ENCODE measurements at places on chromosomes 6 and 20.
A peak's percentile ranks its signal among the peaks of the same experiment; 100 is the strongest.

DNA sequence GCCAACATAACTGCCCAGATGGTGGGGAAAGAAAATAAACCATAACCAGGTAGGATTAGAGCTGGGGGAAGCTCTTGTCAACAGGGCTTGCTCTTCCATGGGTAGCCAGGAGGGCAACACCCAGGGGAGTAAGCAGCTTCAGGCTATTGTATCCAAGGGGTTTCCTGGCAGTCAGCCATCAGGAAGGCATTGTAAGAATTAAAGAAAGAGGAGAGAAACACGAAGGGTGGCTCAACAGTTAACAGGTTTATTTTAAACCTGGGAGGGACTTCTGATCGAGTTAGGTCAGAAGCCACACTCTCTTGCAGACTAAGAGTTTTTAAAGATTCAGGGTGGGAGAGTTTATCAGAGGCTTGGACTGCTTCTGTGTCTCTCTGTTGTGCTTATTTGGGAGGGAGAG is 114.2 kb downstream of the QRSL1 start:
- peak; percentile 6 for DNase-seq

DNA sequence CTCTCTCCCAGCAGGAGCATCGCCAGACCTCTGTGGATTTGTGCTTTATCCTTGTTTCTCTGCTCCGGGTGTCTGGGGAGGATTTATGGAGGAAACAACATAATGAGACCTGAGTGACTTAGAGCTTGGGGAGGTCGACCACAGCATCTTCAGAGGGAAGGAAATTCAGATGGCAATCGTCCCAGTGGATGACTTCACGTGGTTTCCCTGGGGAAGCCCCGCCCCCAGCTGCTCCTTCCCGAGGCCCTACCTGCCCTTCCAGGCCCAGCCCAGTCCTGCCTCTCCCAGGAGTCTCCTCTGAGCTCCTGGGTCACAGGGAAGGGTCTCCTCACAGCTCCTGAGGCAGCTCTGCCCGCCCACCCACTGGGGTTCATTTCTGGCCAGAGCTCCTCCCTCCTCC is 430.3 kb upstream of the SULF2 start:
- DNase-seq, result no peak

DNA sequence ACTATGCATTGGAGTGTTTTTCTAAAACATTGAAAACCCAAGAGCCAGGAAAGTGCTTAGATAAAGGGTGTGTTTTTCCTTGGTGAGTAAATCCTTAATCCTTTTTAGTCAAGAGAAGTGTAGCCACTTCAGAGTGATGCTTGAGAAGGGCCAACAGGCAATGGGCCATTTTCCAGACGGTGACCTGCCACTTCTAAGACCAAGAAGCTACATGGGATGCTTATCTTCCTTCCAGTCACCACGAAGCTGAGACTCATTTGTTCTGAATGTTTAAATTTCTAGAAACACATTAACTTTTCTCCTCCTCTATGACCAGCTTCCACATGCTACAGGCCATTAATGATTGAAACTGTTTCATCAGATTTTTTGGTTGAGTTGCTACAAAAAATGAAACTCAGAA is 34.4 kb upstream of the NHSL1 start:
- no peak for DNase-seq

DNA sequence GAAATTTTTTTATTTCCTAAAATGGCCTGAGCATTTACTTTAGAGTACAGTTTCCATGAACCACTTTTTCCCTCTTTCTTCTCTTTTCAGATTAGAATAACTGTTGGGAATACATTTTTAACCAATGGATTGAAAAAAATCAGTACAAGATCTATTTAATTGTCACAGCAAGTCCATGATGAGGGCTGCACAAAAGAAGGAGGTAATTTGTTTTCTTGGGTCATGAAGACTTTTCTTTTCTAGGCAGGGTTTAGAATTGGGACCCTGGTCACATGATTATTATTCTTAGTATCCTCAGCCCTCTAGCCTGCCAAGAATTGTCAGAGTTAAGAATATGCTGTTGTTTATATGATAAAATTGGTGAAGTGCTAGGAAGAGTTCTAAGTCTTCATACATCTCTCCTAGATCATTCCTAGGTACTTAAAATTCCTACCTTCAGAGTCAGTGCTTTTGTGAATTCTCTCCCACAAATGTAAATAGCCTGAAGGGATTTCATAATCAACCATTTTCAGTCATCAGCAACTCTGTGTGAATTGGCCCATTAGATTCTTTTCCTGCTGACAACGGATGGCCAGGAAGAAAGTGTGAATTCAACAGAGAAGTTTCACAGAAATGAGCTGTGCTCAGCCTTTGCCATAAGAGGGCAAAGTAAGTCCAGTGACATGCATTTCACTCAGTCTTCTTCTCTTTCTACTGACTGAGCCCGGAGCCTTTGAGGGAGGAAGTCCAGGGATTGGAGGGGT is 32.4 kb upstream of the TPBG start:
- peak; percentile 34 for DNase-seq

DNA sequence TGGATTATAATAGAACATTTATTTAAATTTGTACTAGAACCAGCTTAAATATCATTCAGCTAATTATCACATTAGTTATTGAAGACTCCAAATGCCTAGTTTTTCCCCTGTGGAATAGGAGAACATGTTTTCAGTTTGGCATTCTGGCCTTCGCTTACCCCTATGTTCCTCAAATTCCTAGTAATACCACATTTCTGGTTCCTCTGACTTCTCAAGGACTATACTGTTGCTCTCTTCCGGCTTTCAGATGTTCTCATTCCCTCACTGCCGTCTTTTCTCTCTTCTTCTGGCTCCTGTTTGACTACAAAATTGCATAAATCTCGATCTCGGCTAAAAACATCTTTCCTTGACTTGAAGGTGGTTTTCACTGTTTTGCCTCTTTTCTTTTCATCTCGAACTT is 71.8 kb upstream of the KHDRBS2 start:
- no peak for DNase-seq

DNA sequence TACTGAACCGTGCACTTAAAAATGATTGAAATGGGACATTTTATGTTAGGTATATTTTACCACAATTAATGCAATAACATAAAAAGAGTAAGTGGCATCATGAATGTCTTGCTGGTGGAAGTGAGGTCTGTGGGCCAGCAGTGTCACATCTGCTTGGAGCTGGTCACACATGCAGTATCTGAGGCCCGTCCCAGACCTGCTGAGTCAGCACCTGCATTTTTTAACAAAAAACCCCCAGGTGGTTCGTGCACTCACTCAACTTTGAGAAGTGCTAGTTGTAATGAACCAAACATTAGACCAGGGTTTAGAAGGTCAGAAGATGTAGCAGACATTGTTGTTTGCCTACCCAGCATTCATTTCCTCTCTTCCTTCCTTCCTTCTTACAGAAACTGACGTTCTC is 21.0 kb downstream of the BANF2 start:
- no peak for DNase-seq

GRCh38 chr6:121055572-121056163 is 278.6 kb downstream of the TBC1D32 start:
- no peak for DNase-seq

DNA sequence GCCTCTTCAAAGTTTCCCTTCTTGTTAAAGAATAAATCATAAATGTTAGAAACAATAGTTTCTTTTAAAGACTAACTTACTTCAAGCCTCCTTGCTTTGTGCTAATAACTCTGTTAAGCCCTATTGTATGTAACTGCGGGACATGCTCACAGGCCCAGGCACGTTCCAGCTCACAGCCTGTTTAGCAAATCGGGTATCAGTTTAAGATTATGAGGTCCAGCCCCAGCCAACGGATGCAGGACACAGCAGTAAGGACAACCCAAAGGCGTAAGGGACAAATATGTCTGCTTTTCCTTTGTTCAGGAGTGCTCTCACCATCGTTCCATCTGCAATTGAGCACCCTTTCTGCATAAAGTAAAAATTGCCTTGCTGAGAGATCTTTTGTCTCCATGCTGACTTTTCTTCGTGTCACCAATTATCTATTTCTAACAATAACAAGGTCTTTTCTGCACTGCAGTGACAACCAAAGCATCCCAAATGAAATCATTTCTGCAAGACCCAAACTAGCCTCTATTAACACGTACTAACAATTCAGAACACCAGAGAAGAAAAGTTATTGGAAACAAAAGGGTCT is 1.4 kb downstream of the C6orf52 start:
- no peak for DNase-seq

- no peak for DNase-seq
Measured at GRCh38 chr6:53878808-53879207, 84.0 kb downstream of the LRRC1 start.

GRCh38 chr20:51281521-51281920 is 258.6 kb upstream of the KCNG1 start:
- DNase-seq, result no peak

GRCh38 chr6:43913375-43914271 is 143.6 kb downstream of the VEGFA start:
- DNase-seq, result no peak

GRCh38 chr20:4665591-4665990 is 56.1 kb upstream of the PRND start:
- DNase-seq, result no peak

GRCh38 chr6:8321671-8322404 is 113.5 kb downstream of the SLC35B3 start:
- DNase-seq, result no peak

DNA sequence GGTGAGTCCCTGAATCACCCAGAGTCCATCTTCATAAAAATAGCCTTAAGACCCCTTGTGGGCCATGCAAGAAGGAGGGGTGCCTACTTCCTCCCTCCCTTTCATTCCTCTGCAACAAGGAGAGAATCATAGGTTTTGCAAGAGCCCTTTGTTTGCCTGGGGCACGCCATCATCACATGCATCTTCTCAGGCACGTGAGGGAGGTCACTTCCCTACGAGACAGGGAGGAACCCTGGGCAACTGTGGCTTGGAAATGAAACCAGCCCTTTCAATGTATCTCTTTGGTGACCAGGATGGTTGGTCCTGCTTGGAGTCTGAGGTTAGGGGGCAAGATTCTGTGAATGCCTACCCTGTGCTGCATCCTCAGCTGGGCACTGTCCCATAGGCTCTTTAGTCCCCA is 194.8 kb downstream of the MAFB start:
- no peak for DNase-seq

GRCh38 chr6:136073216-136073615 is 176.9 kb downstream of the MTFR2 start:
- no peak for DNase-seq

DNA sequence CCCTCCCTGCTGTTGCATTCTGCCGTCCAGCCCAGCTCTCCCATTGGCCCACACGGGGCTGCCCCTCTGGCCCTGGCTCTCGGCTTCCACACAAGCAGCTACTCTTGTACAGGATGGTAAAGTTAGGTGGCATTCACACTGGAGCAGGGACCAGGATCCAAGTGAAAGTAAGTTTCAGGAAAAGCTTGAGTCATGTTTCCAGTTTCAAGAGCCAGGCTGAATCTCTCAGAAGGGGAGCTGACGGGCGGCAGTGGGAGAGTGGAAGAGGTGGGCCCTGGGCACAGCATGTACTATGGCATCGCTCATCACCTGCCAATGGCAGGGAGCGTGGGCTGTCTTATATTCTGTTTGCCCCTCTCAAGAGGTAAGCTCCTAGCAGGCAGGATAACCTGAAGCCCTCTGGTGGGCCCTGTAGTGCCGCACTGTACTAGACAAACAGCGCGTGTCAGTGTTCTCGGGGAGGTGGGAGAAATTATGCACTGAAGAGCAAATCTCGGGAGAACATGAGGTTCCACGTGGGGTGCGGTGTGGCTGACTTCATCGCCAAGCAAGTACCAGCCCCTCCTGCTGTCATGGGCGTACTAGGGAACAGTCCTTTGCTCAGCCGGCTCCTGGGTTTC is 241.5 kb downstream of the NRN1 start:
- no peak for DNase-seq

DNA sequence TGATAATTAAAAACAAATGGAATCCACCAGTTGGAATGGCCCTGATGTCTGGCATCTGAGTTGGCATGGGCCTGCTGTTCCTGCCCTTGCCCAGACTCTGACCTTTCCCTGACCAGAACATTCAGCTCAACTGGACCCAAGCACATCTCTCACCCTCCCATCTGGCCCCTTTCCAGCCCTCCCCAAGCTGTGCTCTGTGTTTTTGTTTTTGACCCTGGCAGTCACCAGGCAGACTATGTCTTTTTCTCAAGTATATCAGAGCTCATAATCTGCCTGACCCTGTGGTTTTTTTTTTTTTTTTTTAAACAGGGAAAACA is 117.6 kb downstream of the TRDN start:
- DNase-seq, result no peak

- DNase-seq, result no peak
Measured at GRCh38 chr6:30793521-30794194, 49.3 kb upstream of the IER3 start.

GRCh38 chr20:31890646-31891045 is 20.2 kb downstream of the TTLL9 start:
- no peak for DNase-seq

DNA sequence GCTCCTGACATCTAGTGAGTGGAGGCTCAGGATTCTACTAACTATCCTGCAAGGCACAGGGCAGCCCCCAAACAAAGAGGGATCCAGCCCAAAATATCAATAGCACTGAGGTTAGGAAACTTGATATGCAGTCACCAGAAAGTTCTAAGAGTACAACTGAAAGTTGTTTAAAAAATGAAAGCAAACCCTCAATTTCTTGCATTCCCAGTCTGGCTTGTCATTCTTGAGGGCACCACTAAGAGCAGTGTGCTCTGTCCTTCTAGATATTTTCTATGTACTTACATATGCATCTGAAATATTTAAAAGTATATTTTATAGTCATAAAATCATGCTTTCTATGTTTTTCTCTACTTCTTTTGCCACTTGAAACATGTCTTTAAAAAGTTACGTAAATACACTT is 35.9 kb downstream of the CST8 start:
- DNase-seq, result no peak

DNA sequence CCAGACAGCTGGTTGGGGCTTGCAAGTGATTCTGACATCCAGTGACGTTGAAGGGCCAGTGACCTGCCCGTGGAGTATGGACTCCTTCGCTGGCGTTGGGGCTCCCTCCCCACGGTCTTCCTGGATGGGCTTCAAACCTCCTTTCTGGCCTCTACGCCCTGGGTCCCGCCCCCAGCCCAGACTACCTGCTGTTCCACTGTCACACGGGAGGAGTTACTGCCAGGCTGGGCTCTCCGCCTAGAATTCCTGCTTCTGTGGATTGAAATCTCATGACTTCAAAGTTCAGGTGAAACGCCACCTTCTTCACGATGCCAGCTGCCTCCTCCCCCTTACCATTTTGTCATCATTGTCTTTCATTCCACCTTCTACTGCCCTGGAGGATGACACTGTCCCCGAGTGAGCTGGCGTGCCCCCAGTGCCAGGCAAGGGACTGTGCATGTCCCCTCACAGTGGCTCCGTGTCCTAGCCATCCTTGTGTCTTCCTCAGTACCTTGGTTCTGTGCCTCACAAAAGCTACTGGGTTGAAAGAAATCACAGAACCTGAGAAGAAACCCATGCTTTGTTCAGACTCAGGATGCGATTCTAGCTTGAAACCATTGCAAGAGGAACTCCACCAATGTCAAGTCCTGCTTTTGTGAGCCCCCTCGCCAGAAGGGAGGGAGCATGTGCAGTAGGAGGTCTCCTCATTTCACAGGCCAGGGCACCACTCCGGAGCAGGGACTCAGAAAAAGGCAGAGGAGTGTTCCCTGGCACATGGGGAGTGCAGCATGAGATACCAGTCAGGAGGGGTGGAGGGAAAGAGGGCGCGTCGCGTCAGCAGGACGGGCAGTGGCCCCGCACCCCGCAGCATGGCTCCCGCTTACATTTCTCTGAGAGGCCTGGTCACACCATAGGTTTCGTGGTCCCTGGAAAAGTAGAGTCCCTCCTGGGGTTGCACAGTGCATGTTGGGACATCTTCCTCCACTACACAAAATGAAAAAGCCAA is 11.0 kb upstream of the IRF4 start:
- DNase-seq, result no peak
